ENCODE measurements at places on chromosomes 6 and 20.
A peak's percentile ranks its signal among the peaks of the same experiment; 100 is the strongest.

DNA sequence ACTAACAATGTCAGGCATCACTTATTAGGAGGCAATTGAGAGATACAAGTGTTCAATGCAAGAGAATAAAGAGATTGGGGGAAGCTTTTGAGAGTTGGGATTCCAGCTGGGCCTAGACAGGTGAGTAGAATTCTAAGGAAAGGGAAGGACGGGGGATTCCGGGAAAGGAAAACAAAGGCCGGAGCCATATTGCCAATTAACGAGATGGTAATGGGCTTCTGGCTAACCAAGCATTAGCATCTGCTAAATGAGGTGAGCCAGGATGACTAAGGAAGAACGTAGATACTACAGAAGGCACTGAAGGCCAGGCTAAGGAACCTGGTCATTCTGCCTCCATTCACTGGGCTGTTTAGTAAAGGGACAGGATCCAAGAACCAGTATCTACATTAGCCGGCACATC is 10.5 kb downstream of the FYN start:
- no peak for DNase-seq

- DNase-seq = no peak
These were observed 57.3 kb downstream of the THEMIS start for GRCh38 chr6:127843582-127843981.

- DNase-seq = no peak
These were observed 22.1 kb downstream of the CYP24A1 start for GRCh38 chr20:54151511-54152226.

- DNase-seq = no peak
These were observed 32.5 kb upstream of the IYD start for GRCh38 chr6:150336299-150336698.

GRCh38 chr6:82227770-82228169 is 19.8 kb downstream of the IBTK start:
- no peak for DNase-seq

DNA sequence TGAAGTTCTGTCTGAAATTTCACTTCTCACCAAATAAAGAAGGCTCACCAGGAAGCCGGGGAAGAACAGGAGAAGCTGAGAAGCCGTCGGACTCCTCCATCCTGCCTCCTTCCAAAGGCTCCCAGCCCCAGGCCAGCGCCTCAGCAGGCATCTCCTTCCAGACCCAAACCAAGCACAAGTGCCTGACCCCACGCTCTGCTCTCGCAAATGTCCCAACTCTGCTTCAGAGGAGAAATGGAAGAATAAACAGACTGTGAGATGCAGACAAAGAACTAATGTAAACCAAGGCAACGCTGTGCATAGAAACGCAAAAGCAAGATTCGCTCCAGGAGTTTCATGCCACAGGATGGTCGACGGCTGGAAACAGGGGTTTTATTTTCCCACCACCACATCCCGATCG is 100.3 kb upstream of the EXOC2 start:
- no peak for DNase-seq

- no peak for DNase-seq
These were observed at the start of gene MAS1 for GRCh38 chr6:159890792-159891191. Gene MAS1 (plus strand): TSS chr6:159890988. CDS start chr6:159906956, 15,968 bp downstream.

- DNase-seq = no peak
These were observed 112.0 kb upstream of the CITED2 start for GRCh38 chr6:139486476-139486799.

DNA sequence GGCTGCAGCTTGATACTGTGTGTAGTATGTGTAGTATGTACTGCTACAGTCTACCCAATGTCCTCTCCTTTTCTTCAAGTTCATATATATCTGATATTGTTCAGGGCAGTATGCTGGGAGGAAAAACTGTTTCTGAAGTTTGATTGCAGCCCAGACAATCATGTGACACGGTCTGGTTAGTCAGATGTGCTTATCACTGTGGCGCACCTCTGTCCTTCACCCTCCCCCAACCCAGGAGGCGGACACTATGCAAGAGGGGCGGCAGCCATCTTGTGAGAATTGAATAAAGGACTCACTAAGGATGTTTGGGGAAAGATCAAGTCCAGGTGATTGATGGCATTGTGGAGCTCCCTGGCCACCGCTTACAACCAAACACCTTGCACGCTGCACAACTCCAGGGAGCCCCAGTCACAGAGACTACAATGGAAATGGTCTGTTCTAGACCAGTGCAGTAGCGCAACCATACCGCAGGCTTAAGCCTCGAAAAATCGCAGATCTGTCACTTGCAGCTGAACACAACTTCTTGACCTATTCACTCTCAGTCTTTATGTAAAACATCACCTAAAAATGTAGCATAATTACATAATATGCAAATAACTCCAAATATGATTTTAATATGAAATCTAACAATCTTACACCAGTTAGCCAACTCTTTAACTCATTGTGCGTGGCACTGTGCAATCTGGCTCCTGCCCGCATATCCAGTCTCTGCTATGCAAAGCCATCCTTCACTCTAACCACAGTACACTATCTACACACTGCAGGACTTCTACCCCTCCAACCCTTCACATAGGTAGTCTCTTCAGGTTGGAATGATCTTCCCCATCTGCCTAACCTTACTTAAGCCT is 79.3 kb downstream of the VGLL2 start:
- no peak for DNase-seq

- no peak for DNase-seq
These were observed 167.0 kb downstream of the GMPR start for GRCh38 chr6:16405375-16405774.

- no peak for DNase-seq
These were observed 417 bp downstream of the VAPB start for GRCh38 chr20:58389324-58389967.

DNA sequence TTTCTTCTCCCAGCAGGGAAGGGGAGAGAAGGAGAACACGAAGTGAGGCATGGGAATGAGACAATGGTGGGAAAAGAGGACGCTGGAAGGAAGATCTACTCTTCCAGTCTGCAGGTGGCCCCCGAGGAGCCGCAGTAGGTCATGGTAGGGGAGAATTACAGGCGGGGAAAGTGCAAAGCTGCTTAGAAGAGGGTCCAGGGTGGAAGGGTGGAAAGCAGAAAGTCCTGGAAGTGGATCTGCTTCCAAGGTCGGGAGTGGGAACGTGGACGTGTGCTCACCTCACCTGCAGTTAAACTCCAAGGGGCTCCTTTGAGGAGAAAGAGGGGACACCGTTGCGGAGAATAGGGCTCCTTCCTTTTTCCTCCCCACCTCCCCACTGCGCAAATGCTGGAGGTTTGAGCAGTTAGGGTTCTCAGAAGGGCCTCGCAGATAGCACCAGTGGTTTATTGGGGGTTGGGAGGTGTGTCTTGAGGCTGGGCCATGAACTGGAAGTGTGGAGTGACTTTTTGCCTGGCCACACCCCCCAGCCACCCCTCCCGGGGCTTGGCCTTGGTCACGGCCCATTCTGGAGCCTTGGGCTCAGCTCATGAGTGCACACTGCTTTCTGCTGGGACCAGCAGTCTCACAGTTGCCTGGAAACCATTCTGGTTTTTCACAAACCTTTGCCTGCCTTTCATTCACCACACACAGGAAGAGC is 100.4 kb upstream of the MLN start:
- DNase-seq = peak; percentile 81

DNA sequence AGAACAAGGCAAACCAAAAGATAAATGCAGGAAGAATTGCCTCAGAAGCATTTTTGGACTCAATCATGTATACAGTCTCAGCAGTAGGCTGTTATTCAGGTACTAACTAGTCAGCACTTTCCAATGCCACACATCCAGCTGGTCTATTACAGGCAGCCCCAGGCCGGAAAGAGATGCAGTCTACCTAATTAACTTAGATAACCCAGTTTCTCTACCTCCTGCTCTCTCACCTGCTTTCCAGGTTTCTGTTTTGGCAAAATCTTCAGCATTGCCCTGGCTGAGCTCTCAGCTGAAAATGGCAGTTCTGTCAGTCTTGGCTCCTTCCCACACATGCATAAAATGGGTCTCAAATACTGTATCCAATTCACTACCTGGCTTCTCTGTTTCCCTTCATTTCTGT is 101.3 kb upstream of the UFL1 start:
- no peak for DNase-seq
